NCI-H1436 treated with DMSO at 0.1 percent for 48 hours (cell line): ENCODE measurements at places on chromosomes 1 and 21.

GRCh38 chr1:205017001-205017400 is 26.0 kb upstream of the CNTN2 start:
- DNase-seq: no peak

DNA sequence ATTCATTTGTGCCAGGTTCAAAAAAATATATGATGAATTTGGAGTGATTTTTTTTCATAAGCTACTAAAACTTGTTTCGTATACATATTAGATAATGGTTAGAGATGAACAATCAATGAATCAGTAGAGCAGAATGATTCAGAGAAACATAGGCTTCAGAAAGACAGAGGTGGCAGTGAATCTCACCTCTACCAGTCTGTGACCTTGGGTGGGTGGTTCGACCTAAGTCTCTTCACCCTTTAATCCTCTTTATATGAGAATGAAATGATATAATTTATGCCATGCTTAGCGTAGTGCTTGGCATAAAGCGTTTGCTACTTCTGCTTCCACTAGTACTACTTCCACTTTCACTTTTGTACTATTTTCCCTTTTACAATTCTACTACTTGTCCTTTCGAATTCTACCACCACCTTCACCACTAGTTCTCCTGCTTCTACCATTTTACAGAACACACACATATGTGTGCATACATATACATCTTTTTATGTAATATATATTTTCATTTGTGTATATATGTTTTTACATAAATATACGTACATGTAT is 45.1 kb downstream of the FYB2 start:
- no peak for DNase-seq

- DNase-seq: no peak
Measured at GRCh38 chr1:102191723-102192122, 195.0 kb upstream of the OLFM3 start.

DNA sequence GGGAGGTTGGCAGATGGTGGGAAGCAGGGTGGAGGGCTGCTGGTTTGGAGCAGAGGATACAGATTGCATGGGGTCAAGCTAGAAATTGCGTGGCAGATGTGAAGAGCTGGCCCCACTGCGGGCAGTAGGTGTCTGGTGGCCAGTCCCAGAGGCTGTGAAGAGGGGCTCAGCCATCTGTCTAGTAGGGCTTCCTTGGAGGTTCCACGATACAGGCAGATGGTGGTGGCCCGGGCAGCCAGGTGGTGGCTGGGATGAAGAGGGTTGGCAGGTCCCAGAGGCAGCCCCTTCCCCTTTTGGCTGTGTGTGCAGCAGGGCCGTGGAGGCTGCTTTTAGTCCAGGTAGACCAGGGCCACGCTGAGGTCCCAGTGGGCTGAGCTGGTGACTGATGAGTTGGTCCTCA is 16.6 kb downstream of the PSEN2 start:
- no peak for DNase-seq

GRCh38 chr21:37220433-37220980 is 46.6 kb downstream of the VPS26C start:
- DNase-seq: no peak

DNA sequence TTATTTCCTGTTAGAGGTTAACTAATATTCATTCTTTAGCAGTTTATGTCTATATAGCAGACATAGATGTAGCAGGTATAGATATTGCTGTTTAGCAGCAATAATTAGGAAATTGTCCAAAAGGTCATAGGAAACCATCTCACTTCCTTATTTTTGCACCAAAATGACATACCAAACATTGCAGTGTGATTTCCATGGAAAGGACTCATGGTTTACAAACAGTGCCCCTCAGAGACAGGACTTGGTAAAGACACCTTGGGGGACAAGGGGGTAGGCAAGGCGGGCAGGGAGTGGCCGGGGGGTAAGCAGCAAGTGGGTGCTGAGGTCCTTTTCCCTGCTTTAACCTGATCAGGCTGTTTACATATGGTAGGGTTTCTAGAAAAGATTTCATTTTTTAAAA is 30.5 kb downstream of the BATF3 start:
- DNase-seq: no peak
